ENCODE measurements at places on chromosomes 11 and 22.
A peak's percentile ranks its signal among the peaks of the same experiment; 100 is the strongest.

GRCh38 chr22:35777335-35777975 is 59.8 kb downstream of the APOL5 start:
- no peak overlapping the region for H3K4me3 ChIP-seq
- no peaks in the 10 kb centered on the region for H3K4me1 ChIP-seq
- no peaks in the 10 kb centered on the region for H3K27me3 ChIP-seq
- peaks cover 11% of the 10 kb centered on the region for H3K36me3 ChIP-seq

DNA sequence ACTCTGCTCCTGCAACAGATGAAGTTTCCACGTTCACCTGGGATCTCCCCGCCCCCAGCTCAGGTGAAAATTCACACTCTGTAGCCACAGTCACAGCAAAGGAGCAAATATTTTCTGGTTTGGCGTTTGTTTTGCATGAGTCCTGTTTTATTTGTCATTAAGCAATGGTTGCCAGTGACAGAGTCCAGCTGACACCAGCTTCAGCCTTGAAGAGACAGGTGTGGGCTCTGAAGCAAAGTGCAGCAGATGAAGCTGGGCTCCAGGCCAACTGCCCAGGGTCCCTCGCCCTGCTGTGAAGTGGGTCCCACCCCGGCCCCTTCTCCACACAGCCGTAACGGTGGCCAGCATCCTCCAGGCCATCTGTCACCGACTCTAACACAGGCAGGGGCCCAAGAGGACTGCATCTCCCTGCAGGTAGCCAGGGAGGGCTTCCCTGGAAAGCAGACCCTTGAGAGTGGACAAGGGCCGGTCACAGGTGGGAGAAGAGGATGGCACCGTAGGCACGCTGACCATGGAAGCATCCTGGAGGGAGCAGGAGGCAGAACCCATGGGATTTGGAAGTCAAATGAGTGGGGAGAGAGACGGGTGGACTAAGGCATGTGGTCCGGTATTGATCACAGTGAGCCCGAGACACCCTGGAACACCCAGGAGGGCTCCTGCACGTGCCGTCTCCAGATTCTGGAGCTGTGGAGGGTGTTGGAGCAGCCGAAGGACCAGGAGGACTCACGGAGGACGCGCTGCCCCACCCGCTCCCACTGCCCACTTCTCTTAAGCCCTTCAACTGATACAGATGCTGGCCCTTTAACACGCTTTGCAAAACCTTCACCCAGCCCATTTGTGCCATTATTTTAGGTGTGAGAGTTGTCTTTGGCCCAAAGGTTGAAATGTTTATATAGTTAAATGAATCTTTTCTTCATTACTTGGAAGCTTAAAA is 294.5 kb downstream of the BRD1 start:
- no peaks in the 10 kb centered on the region for H3K4me1 ChIP-seq
- no peak for DNase-seq
- H3K36me3 ChIP-seq: no peaks in the 10 kb centered on the region

- H3K27ac ChIP-seq: no peak overlapping the region
- no peak overlapping the region for H3K4me3 ChIP-seq
- H3K36me3 ChIP-seq: no peaks in the 10 kb centered on the region
- H3K4me1 ChIP-seq: no peaks in the 10 kb centered on the region
- no peaks in the 10 kb centered on the region for H3K27me3 ChIP-seq
Observed at GRCh38 chr11:74559934-74560309, 32.5 kb upstream of the POLD3 start.

- no peak overlapping the region for H3K4me3 ChIP-seq
- no peak overlapping the region for H3K27ac ChIP-seq
- no peaks in the 10 kb centered on the region for H3K36me3 ChIP-seq
- H3K4me1 ChIP-seq: no peaks in the 10 kb centered on the region
- no peaks in the 10 kb centered on the region for H3K27me3 ChIP-seq
Observed at GRCh38 chr11:123135863-123136446, 59.1 kb downstream of the CLMP start.

DNA sequence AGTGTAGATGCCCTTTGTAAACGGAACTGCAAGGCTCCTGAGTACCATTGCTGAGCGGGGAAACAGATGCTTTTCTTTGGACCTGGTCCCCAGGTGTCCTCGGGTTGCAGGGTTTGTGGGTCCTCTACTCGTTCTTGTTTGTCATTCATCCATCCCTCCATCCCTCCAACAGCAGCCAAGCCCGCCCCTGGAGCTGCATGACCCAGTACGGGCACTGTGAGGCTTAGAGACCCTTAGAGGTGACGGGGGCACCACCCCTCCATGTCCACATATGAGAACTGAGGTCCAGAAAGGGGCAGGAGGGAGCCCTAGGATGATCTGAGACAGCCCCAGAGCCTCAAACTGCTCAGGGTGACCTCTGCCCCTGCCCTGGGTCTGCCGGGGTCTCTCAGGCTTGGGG is 45.4 kb downstream of the WNT11 start:
- no peaks in the 10 kb centered on the region for H3K27me3 ChIP-seq
- DNase-seq: peak; percentile 24
- no peak overlapping the region for H3K4me3 ChIP-seq
- no peak overlapping the region for H3K27ac ChIP-seq
- H3K4me1 ChIP-seq: peaks cover 14% of the 10 kb centered on the region
- no peaks in the 10 kb centered on the region for H3K36me3 ChIP-seq

Data from lower lobe of right lung (tissue), 2 donors.